ENCODE measurements at places on chromosomes 5 and 9.

DNA sequence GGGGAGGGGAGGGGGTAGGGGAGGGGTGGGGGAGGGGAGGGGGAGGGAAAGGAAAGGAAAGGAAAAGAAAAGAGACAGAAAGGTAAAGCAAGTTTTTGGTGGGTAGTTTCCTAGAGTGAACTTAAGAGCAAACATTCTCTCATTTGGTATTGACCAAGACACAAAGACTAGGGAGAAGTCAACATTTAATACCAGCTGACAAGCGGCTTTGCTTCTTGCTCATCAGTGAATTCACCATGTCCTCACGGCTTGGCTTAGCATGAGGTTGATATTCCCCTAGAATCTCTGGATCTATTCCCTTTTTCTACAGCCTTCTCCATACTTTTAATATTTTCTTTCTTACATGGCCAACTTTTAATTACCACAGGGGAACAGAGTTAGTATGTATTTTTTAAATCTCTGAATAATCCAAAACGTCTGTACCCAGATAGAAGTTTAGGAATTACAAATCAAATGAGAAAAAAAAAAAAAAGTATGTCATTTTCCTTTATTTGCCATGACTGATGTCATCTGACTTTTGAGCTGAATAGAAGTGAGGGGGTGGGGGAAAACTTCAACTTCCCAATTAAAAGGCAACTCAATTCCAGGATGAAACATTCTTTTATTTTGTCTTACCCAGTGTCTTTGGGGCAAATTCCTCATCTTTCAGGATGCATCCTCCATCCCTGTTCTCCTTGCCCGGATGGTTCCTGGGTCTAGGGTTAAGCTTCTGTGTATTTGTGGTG, 40.1 kb upstream of the GLIS3 start:
- DNase-seq, result no peak

GRCh38 chr5:138334867-138335447, 3.1 kb upstream of the FAM53C start:
- DNase-seq, result no peak

- DNase-seq, result no peak
These were observed 5.5 kb upstream of the ENTREP1 start for GRCh38 chr9:69319324-69320025.

GRCh38 chr9:91515074-91515687, 91.5 kb upstream of the NFIL3 start:
- no peak for DNase-seq

GRCh38 chr5:151363673-151364072, 16.3 kb upstream of the SLC36A2 start:
- DNase-seq, result no peak

DNA sequence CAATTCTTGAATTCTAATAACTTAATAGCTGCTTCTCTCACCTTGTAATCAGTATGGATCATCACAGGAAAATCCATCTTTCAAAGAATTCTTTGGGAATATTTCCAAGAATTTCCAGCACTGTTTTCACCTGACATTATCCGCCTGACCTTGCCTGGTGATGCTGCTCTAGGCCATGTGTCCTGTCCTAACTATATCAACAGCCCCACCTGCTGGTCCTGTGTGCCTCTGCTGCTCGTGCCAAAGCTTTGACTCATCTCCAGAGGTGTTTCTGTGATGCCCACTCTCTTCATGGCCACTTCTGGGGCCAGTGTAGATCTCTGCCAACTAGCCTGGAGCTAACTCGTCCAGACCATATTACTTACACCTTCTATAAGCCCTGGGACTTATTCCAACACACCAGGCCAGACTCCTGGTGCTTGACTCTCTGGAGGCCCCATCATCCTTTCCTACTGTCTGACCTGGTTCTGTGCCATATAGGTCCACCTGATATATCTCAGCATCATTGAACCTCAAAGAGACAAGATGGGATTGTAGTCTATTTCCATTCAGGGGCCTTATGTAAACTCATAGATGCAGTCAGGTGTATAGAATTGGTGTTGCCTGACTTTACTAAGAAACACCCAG, 67.5 kb upstream of the CKMT2 start:
- no peak for DNase-seq

GRCh38 chr9:37295796-37296195, 126.7 kb upstream of the GRHPR start:
- DNase-seq, result no peak

DNA sequence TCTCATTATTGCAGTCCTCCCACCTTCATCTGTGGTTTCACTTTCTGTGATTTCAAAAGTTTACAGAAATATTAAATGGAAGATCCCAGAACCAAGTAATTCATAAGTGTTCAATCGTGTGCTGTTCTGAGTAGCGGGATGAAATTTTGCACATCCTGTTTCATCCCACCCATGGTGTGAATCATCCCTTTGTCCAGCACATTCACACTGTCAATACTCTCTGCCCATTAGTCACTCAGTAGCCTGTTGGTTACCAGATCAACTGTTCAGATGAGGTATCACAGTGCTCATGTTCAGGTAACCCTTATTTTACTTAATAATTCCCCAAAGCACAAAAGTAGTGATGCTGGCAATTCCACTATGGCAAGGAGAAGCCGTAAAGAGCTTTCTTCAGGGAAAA, 26.8 kb downstream of the FAM81B start:
- DNase-seq, result no peak

GRCh38 chr5:26948921-26949320, 89.5 kb downstream of the CDH9 start:
- no peak for DNase-seq

DNA sequence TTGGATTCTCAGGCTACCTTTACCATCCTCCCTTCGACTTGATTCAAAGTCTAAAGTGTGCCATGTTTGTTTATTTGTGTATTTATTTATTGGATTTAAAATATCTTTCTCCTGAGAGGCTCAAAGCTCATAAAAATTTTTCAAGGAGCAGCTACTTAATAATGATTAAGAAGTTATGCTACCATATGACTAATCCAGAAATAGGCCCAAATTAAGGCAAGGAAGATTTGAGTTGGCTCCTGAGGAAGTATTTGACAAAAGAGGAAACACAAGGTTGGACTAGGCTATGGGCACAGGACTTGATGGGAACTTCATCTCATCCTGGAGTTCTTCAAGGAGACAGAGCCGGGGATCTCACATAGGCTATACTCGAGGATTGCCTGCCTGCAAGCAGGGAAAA, 22.4 kb upstream of the PPP2CA start:
- DNase-seq, result no peak

- DNase-seq, result no peak
These were observed 35.8 kb downstream of the PRKACG start for GRCh38 chr9:68978066-68978465.

DNA sequence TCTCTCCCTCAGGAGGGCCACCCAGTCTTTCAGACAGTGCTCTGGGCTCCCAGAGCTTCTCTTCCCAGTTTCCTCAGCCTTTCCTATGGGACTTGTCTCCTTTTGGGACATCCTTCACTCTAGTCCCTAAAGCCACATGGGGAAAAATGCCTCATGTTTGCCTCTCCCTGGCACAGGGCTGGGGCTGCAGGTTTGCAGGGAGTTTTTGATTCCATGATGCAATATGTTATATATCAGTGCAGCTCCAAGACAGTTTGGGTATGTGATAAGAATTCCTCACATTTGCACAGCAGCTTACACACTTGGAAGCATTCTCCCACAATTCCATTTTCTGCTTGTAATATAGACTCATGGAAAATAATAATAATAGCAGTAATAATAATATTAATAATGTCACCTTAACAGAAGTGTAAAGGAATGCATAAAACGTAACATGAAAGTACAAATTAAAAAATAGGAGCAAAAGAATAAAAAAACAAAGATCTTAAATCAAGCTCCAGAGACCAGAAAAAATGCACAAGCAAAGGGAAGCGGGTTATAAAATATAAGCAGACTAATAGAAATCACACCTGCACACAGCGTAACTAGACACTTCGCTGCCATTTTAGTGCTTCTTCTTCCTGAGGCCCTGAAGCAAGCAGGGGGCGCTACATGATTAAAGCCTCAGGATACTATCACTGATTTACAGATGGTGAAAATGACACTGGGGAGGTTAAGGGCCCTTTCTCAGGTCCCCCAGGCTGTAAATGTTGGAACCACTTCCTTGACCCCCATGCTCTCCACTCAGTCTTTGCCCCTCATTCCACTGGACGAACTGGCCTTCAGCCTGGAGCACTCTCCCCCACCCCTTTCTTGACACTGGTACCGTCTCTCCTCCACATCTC, 70.0 kb upstream of the IL17B start:
- no peak for DNase-seq

GRCh38 chr9:85439791-85440190, 302.0 kb downstream of the AGTPBP1 start:
- DNase-seq, result no peak

DNA sequence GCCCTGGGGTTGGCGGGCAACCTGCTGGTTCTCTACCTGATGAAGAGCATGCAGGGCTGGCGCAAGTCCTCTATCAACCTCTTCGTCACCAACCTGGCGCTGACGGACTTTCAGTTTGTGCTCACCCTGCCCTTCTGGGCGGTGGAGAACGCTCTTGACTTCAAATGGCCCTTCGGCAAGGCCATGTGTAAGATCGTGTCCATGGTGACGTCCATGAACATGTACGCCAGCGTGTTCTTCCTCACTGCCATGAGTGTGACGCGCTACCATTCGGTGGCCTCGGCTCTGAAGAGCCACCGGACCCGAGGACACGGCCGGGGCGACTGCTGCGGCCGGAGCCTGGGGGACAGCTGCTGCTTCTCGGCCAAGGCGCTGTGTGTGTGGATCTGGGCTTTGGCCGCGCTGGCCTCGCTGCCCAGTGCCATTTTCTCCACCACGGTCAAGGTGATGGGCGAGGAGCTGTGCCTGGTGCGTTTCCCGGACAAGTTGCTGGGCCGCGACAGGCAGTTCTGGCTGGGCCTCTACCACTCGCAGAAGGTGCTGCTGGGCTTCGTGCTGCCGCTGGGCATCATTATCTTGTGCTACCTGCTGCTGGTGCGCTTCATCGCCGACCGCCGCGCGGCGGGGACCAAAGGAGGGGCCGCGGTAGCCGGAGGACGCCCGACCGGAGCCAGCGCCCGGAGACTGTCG, 976 bp downstream of the RXFP3 start:
- DNase-seq, result no peak

GRCh38 chr5:9423571-9423970, 122.3 kb downstream of the SEMA5A start:
- DNase-seq, result no peak

- DNase-seq, result no peak
These were observed 20.3 kb downstream of the EXOC3 start for GRCh38 chr5:463301-463700.

- DNase-seq, result no peak
These were observed 89.7 kb upstream of the NR4A3 start for GRCh38 chr9:99731950-99732349.

DNA sequence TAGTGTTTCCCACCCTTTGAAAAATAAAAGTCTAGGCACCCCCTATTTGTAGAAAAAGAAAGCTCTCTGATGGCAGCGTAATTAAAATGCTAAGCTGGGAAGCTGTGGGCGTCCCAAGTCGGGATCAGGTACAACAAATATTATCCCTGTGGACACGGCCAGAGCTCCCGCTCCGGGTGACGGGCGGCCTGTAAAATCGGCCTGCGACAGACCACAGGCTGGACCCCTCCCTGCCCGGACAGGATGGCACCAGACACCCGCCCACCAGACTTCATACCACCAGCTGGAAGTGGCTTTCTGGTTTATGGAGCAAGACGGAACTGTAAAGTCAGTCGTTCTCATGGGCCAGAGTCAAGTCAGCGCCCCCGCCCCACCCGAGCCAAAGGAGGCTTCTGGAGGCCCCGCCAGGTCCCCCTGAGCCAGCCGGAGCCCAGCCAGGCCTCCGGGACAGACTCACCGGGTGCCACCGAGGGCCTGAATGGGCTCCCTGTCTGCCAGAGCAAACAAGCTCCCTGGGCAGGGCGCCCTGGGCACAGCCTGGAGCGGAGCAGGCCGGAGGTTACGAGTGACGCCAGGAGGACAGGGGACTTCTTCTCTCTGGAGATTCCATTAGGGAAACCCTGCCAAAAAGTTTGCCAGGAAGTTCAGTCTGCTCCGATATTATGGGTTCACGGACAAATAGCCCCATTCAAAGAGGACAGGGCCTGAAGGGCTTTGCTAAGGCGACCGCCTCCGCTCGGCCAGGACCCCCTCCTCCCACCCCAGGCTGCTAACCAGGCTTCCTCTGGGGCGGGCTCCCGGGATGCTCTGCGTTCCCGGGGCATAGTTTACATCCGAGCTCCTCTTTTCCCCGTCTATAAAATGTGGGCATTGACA, 173.7 kb downstream of the ERCC6L2 start:
- DNase-seq, result no peak

DNA sequence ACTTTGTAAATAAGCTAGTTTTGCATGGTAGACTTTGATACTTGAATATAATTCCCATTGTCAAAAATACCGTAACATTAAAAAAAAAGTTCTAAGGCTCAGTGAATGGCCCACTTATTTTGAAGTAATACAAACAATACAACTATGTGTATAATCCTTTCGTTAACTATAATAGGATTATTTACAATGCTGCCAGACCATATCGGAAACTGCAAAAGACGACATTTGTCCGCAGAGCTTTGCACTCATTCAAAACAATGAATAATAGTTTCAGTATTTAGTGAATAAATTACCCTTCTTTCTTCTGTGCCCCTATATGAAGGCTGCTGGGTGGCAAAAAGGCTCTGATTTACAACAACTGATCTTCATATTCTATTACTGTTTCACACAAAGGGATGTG, 121.8 kb downstream of the DROSHA start:
- no peak for DNase-seq

DNA sequence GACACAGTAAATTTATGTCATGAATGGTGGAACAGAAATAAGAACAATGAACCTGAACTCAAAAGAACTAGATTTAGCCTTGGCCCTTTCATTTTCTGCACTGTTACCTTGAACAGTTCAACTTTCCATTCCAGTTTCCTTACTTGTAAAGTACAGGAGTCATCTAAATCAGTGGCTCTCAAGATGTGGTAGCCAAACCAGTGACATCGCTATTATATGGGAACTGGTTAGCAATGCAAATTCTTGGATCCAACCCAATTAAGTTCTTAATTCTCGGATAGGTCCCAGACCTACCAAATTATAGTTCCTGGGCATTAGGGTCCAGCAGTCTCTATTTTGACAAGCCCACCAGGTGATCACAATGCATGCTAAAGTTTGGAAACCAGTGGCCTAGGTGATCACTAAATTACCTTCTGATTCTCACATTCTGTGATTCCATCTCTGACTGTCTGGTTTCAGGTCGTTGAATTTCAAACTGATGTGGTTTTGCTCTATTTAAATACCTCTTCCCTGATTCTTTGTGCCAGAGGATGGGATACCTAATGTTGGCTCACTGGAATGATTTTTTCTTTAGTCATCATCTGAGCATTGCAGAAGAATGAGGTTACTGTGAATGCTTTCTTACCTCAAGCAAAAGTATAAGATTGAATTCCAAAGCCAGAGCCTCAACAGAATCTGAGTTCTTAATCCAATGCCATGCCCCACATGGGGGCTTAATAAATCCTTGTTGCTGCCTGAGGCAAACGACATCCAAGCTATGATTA, 253.8 kb downstream of the ENC1 start:
- DNase-seq, result no peak

GRCh38 chr5:96172436-96172835, 210.8 kb upstream of the ELL2 start:
- no peak for DNase-seq
